DND-41 (cell line): ENCODE measurements at places on chromosomes 11 and 22.

DNA sequence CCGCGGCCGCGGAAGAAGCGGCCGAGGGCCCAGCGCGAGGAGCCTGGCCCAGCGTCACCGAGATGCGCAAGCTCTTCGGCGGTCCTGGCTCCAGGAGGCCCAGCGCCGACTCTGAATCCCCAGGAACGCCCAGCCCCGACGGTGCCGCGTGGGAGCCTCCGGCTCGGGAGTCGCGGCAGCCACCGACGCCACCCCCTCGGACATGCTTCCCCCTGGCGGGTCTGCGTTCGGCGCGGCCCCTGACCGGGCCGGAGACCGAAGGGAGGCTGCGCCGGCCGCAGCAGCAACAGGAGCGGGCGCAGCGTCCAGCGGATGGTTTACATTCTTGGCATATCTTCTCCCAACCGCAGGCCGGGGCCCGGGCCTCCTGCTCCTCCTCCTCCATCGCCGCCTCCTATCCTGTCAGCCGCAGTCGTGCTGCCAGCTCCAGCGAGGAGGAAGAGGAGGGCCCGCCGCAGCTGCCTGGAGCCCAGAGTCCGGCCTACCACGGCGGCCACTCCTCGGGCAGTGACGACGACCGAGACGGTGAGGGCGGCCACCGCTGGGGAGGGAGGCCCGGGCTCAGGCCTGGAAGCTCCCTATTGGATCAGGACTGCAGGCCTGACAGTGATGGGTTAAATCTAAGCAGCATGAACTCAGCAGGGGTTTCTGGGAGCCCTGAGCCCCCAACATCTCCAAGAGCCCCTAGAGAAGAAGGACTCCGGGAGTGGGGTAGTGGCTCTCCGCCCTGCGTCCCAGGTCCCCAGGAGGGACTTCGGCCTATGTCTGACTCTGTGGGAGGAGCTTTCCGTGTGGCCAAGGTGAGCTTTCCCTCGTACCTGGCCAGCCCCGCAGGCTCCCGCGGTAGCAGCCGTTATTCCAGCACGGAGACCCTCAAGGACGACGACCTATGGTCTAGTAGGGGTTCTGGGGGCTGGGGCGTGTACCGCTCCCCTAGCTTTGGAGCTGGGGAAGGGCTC lies 1.2 kb downstream of the ARHGEF17 start:
- no peak for DNase-seq

DNA sequence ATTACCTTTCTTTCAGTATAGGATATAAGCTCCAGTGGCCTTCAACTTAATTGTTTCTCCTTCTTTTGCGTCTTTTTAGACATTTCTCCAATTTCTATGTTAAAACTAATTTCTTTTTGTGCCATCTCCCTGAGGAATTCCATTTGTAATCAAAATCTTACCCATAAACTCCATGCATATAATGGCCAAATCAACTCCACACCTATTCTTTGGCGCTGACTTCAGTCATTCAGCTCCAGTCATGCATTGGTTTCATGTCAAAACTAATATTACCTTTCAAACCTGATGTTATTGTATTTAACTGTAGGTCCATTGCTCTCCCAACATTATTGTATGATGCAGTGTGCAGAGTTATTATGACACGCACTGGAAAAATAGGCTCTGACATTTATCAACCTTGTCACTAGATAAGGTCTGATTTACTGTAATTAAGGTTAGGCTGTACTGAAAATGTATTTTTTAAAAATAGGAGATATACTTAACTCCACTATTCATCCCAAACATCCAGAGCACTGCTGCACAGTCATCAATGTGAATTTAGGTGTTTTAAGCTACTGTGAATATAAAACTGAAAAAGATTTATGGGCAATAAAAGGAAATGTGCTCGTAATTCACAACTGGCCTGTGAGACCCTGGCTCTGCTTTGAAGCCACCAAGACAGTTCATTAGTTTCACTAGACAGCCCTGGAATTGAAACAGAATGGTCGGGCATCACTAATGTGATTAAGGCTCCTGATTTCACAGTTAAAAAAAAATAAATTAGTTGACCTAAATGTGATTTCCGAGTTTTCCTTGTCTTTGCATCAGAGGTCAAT lies 180.6 kb upstream of the GRIA4 start:
- no peak for DNase-seq

DNA sequence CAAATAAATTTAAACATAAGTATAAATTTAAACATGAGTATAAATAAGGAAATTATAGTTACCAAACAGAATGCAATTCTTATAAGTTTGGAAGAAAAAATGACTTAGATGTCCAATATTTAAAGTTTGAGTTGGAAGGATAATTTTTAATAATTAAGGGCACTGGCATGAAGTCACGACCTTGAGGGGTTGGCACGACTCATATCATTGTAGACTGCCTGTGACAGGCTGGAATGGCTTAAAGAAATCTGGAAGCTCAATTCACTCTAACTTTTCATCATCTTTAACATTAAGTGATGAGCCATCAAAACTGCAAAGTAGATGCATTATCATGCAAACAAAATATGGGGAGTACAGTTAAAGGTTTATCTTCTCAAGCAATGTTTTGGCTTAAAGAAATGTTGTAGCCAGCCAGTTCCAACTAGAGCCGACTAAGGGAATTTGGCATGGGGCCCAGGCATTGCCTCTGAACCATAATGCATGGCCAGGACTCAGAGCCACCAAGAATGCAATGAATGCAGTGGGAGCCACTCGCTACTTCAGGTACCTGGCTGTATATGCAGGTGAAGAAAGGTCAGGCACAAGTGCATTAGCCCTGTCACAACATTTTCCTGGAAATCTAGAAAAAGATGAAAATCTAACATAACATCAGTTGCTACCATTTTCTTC lies 33.4 kb downstream of the PGR start:
- no peak for DNase-seq

GRCh38 chr22:36028646-36029405 lies at the start of gene RBFOX2:
TSS of gene RBFOX2 (minus strand) at chr22:36028824. CDS start at chr22:36028425, 399 bp downstream.
- peak; percentile 80 for DNase-seq
